ENCODE measurements at places on chromosomes 1 and 21. TPM values are rescaled to one million over a fixed set of nuclear protein-coding genes. Genes with fewer than 3 reads are reported as not detected.

- no peaks in the 10 kb centered on the region for H3K27me3 ChIP-seq
- no peak overlapping the region for H3K27ac ChIP-seq
- H3K36me3 ChIP-seq = no peaks in the 10 kb centered on the region
- H3K4me1 ChIP-seq = no peaks in the 10 kb centered on the region
These were observed 41.2 kb upstream of the USH2A start for GRCh38 chr1:216464489-216464888.

- peaks cover 38% of the 10 kb centered on the region for H3K4me1 ChIP-seq
- H3K4me3 ChIP-seq = peak overlapping the region; percentile 97
- peak overlapping the region; percentile 84 for H3K27ac ChIP-seq
- no peaks in the 10 kb centered on the region for H3K27me3 ChIP-seq
These were observed 2.5 kb downstream of the DR1 start for GRCh38 chr1:93348104-93348728.

RRP1B gene
- total RNA-seq = 64.0 TPM

AQP10 gene
- not detected for total RNA-seq

DNA sequence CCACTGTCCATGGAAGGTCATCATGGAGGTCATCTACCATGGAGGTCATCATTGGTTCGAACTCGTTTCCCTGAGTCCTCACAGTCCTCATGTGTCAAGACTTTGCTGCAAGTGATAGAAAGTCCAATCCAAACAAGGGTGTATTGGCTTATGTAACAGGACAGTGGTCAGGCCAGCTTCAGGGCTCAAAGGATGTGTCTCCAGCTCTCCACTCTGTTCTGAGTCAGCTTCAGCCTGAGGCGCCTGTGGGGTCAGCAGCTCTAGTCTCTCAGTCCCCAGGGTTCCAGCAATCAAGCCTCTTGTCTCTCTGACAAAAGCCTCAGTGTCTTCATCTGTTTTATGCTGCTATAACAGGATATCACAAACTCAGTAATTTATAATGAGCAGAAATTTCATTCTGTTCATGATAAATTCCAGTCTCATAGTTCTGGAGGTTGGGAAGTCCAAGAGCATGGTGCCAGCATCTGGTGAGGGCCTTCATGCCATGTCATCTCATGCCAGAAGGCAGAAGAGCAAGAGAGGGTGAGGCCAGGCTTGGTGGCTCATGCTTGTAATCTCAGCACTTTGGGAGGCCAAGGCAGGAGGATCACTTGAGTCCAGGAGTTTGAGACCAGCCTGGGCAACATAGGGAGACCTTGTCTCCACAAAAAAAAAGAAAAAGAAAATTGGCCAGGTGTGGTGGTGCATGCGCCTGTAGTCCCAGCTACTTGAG lies 19.5 kb downstream of the A3GALT2 start:
- no peak overlapping the region for H3K4me3 ChIP-seq
- DNase-seq = no peak
- H3K27me3 ChIP-seq = peaks cover 8% of the 10 kb centered on the region
- peaks cover 7% of the 10 kb centered on the region for H3K4me1 ChIP-seq
- peaks cover 1% of the 10 kb centered on the region for H3K36me3 ChIP-seq

PLCH2 gene
- total RNA-seq = 6.3 TPM

KIF14 gene
- total RNA-seq = 14.9 TPM

GRCh38 chr1:169525391-169525790 lies 39.6 kb upstream of the SLC19A2 start:
- H3K27ac ChIP-seq = no peak overlapping the region
- H3K4me1 ChIP-seq = peaks cover 15% of the 10 kb centered on the region
- H3K36me3 ChIP-seq = peaks cover 74% of the 10 kb centered on the region
- H3K27me3 ChIP-seq = no peaks in the 10 kb centered on the region

DNA sequence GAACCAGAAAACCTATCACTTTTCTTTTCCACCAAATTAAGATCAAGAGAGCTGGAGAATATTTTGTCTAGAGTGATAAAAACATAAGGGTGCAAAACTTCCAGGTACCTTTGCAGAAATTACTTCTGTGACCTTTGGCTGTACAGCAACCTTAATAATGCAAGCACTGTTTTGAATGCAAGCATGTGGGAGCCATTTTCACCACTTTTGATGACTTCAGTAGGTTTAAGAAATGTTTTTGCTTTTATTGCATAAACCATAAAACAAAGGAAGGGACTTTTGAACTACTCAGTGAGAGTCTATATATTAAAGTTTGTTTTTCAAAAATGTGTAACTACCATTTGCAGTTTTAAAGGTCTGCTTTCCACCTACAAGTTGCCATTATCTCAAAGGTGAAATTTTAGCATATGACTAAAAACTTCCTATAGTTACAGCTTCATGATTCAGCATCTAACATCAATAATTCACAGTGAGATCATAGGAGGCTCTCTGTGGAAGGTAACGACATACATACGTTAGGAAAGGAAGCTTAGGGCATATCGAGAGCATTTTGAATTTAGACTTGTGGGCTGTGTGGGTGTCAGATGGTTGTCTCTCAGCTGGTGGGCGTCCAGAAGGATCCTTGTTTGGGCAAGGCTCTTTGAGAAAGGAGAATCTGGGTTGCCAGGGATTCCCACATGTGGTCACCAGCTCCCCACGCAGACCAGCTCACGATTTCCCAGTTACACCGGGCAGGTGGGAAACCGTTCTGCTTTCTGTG lies 1.1 kb upstream of the GADD45A start:
- DNase-seq = peak; percentile 69
- peaks cover 23% of the 10 kb centered on the region for H3K36me3 ChIP-seq
- H3K27me3 ChIP-seq = no peaks in the 10 kb centered on the region

PM20D1 gene
- 0.34 TPM for total RNA-seq

LCE3D gene
- not detected for total RNA-seq

All from activated CD4-positive, alpha-beta T cell treated with anti-CD3 and anti-CD28 coated beads for 36 hours (primary cell).